ENCODE measurements at places on chromosomes 6 and 20.

DNA sequence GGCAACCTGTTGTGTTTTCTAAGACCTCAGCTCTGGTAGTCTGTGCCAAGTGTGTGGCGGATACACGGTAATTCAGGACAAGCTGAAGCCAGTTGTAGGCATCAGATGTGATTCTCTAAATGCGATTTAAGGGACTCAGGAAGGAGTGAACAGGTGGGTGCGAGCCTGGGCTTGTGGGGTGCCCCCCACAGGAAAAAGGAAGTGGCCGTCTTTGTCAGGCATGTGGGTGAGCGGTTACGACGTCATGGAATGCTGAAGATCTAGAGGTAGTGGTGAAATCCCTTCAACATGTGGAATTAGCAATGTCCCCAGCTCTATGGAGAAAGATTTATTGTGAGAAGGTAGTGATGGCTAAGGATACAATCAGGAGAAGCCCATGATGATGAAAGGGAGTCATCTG, 95.1 kb upstream of the EXOC2 start:
- no peak for DNase-seq

GRCh38 chr6:146357578-146358430, 185.8 kb upstream of the RAB32 start:
- DNase-seq: no peak

GRCh38 chr6:137699031-137699683, 167.9 kb upstream of the TNFAIP3 start:
- no peak for DNase-seq

GRCh38 chr20:50834599-50835005, 39.7 kb downstream of the BCAS4 start:
- DNase-seq: no peak

- DNase-seq: peak; percentile 64
Measured at GRCh38 chr6:24855395-24856245, 56.9 kb upstream of the ARMH2 start.

DNA sequence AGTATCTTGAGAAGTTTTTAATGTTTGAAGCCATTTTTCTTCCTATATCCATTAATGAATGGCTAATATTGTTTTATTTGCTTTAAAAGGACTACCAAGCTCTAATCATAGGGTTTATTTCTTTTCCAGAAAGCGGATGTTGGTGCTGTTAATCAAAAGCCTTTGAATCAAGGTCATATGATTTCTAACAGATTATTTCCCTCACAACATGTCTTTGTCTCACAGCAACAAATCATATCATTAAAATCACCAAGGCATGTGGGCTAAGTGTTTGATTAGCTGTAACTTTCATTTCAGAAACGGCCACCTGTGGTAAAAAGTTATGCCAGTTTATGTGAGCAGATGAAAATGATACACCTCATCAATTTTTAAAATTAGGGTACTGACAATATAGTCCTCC, 21.7 kb downstream of the TRAF3IP2 start:
- no peak for DNase-seq

GRCh38 chr6:30686009-30686907, at the start of gene PPP1R18:
PPP1R18 (minus strand) TSS chr6:30686645; CDS start chr6:30686018, 627 bp downstream.
- peak; percentile 72 for DNase-seq

DNA sequence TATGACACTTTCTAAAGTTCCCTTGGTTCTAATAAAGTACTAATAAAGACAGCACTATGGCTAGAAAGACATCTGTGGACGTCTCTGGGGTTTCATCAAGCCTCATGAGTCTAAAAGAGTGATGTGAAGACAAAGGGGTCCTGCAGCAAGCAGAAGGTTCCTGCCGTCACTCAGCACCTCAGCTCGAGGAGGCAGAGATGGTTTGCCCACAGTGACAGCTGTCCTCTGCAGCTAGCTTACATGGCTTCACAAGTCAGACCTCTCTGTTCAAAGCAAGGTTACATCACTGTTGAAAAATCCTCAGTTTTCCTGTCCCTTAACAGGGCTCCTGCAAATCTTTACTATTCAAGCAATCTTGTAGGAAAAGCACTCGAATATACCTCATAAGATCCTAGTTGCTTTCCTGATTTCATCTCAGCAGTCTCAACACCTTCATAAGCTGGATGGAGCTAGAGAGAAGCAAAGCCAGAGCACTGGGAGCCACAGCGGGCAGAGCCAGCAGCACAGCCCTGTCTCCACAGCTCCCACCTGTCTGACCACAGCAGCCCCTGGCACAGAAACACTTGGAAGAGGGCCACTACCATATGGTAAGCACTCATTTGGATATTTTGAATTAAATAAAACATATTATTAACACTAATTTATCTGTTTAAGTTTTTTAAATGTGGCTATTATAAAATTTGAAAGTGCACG, 202.3 kb downstream of the GMDS start:
- no peak for DNase-seq

DNA sequence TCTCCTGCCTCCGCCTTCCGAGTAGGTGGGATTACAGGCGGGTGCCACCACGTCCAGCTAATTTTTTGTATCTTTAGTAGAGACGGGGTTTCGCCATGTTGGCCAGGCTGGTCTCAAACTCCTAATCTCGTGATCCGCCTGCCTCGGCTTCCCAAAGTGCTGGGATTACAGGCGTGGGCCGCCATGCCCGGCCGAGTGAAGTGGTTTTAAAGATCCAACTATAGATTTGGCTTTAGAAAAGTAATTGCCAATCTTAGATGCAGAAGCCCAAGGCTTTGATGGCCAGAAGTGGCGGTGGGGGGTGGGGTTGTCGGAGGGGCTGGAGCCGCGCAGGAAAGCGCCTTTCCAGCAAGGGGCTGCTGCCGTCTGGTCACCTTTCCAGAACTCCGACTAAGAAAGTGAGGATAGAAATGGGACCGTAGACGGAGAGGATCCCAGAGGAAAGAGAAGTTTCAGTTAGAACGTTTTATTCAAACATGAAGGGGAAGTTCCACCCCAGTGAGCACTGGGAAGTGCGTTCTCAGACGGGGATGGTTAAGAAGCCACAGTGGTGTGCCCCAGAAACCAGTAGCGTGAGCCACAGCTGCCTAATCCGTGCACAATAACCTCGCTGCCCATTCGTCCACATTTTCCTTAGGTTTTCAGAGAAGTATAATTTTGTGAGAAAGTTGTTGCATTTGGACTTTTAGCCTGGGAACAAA, 69.7 kb downstream of the DLL1 start:
- no peak for DNase-seq

DNA sequence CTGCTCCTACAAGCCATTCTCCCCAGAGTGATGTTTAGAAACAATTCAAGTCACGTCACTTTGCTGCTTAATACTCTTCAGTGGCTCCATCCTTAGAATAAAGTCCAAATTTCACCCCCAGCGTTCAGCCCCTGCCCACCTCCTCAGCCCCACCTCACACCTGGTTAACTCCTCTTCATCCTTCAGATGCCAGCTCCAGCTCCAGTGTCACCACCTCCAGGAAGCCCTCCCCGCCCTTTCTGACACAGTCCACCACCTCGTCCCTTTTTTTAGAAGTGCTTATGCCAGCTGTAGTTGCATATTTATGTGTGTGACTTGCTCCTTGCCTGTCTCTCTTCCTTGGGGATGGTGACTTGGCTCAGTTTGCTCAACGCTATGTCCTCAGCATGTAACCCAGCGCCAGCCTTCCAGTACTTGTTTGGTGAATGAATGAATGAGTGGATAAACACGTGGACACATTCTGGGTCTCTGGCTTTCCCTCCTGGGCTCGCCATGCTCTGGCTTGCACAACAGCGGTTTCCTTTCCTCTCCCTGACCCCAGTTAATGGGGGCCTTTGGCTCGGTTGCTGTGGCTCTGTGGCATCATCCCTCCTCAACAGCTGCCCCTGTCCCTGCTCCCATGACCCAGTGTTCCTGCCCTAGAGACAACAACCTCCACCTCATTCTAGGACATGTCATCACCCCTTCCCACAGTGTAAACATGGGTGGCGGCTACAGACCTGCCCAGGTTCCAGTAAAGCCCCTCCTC, 3.7 kb upstream of the IP6K3 start:
- no peak for DNase-seq

DNA sequence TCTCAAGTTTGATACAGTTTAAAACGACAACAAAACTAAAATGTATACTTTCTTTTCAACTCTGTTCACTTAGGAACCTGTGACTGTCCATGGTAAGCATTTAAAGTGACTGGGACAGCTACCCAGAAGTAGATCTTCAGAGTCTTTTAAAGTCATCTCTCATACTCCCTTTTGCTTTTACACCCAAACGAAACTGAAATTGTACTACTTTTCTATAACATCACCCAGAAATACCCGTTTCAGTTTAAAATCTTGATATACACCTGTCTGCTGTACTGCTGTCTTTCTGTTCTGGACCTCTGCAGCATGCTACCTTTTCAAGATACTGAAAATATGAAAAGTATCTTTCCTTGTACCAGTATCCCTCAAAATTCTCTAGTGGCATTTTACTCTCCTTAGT, 170.4 kb upstream of the THEMIS start:
- DNase-seq: no peak

GRCh38 chr6:1572892-1573291, 36.8 kb upstream of the FOXC1 start:
- no peak for DNase-seq

GRCh38 chr6:150503586-150504339, 95.9 kb upstream of the PLEKHG1 start:
- no peak for DNase-seq

- peak; percentile 71 for DNase-seq
Measured at GRCh38 chr20:45771182-45771759, 20.4 kb downstream of the WFDC3 start.
